ENCODE measurements at places on chromosomes 12 and 14. TPM values are rescaled to one million over a fixed set of nuclear protein-coding genes. Genes with fewer than 3 reads are reported as not detected.

RASAL1 gene
- total RNA-seq: not detected

DNA sequence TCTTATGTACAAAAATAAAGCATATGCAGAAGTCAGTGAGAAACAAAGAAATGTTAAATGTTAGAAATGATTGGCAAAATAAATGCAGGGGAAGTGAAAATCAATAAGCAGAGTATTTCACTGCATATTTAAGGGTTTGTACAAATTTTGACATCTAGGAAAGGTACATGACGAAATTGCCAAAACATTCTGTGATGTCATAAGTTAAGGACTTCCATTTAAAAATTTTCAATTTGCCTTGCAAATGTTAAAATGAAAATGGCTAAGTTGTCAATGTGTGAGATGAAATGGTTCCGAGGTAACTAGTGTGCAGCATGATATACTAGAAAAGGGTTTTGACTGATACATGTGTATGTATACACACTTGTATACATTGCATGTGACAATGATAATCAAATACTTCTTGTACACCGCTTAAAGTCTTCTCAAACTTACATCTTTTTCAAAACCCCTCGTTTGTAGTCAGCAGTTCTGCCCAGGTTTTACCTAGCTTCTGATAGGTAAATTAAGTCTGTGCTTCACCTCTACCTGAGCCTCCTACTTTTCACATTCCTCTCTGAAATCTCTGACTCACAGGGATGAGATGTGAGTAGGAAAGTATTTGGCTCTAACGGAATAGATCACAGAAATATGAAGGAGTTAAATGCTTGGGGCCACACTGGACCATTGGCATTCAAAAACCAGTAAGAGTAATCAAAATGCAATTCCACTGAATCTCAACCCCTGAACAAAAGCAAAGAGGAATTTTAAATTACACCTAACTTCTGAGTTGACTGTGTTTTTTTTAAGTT lies 442.4 kb upstream of the FOXG1 start:
- no peak for DNase-seq

DNA sequence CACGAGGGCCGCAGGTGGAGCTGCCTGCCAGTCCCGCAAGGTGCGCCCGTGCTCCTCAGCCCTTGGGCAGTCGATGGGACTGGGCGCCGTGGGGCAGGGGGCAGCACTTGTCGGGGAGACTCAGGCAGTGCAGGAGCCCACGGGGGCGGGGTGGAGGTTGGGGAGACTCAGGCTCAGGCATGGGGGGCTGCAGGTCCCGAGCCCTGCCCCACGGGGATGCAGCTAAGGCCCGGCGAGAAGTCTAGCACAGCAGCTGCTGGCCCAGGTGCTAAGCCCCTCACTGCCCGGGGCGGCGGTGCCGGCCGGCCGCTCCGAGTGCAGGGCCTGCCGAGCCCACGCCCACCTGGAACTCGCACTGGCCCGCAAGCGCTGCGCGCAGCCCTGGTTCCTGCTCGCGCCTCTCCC lies 39.2 kb upstream of the P2RX7 start:
- no peak for DNase-seq

GRCh38 chr14:35336494-35337268 lies 44.5 kb downstream of the PSMA6 start:
- DNase-seq: peak; percentile 52

- no peak for DNase-seq
Observed at GRCh38 chr12:65838330-65838976, 14.2 kb downstream of the HMGA2 start.

GRCh38 chr12:51809193-51809592 lies 39.3 kb downstream of the FIGNL2 start:
- no peak for DNase-seq

All from neural crest cell (in vitro differentiated cells).